C1 segment of cervical spinal cord (tissue), 14 donors: ENCODE measurements at places on chromosomes 6 and 20.

- DNase-seq, result no peak
Observed at GRCh38 chr6:97110149-97110548, 172.9 kb downstream of the MMS22L start.

- DNase-seq, result no peak
Observed at GRCh38 chr6:88251301-88251700, 85.2 kb upstream of the CNR1 start.

- no peak for DNase-seq
Observed at GRCh38 chr20:51752343-51752951, 15.7 kb downstream of the ATP9A start.

- DNase-seq, result no peak
Observed at GRCh38 chr6:150353445-150353844, 15.4 kb upstream of the IYD start.

DNA sequence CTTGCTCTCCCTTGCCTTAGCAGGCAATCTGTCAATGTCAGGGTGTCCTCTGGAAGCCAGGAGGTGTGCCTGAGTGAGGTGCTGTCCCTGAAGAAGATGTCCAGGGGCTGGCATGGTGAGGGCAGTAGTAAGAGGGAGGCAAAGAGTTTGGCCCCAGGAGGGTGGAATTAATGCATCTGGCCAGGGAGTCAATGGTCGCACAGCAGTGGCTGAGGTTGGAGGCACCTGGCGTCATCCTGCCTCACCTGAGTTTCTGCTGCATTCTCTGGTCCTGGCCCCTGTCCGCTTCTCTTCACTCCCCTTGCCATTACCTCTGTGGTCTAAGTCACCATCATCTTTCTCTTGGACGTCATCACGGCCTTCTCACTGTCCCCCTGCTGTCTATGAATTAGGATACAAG is 206.6 kb downstream of the ZMYND8 start:
- DNase-seq, result no peak

GRCh38 chr6:89302195-89302770 is 12.8 kb downstream of the GABRR2 start:
- DNase-seq, result no peak
